Stimulated activated CD8-positive, alpha-beta memory T cell treated with anti-CD3 and anti-CD28 coated beads, Interleukin-15, amount 100 ng/mL, for 1 hour (primary cell): ENCODE measurements at places on chromosomes 1 and 21.

DNA sequence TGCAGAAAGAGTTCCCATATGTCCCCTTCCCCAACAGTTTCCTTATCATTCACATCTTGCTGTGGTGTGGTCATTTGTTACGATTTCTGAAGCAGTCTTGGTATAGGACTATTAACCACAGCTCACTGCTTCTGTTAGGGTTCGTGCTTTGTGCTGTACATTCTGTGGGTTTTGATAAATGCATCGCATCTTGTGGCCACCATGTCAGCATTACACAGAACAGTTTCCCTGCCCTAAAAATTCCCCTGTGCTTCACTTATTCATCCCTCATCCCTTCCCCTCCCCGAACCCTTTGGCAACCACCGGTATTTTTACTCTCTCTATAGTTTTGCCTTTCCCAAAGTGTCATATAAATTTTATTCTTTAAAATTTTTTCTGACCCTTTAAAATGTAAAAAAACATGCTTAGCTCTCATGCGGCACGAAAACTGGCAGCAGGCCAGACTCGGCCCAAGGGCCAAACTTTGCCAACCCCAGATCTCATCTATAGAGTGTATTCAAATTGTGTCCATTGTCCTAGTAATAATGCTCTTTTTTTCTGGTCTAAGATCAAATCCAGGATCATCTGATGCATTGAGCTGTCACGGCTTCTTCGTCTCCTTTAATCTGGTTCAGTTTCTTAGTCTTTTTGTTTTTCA lies 78.2 kb downstream of the SIM2 start:
- DNase-seq, result no peak

- DNase-seq, result no peak
Measured at GRCh38 chr1:184828369-184828717, 73.7 kb upstream of the EDEM3 start.

- DNase-seq, result no peak
Measured at GRCh38 chr21:25428537-25428936, 178.7 kb downstream of the MRPL39 start.

- peak; percentile 93 for DNase-seq
Measured at GRCh38 chr1:154627257-154628120, 19.5 kb upstream of the ADAR start.

DNA sequence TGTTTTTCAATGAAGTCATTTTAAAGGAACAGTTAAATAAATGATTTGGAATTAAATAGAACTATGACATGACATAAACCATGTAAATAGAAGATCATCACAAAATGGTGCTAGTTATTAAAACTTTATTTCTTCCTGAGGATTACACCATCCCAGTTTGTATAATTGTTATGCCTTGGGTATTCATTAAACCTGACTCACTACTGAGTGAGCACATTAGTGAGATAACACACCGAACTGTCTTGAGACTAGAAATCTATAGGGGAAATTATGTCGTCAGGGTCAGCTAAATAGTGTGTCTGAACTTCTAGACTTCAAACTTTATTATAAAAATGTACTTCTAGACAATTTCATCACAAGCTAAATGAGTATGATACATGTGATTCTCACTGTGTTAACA lies 189.4 kb downstream of the NCAM2 start:
- no peak for DNase-seq
